Ovary (tissue), 10 donors: ENCODE measurements at places on chromosomes 2 and 18. TPM values are rescaled to one million over a fixed set of nuclear protein-coding genes. Genes with fewer than 3 reads are reported as not detected.

DNA sequence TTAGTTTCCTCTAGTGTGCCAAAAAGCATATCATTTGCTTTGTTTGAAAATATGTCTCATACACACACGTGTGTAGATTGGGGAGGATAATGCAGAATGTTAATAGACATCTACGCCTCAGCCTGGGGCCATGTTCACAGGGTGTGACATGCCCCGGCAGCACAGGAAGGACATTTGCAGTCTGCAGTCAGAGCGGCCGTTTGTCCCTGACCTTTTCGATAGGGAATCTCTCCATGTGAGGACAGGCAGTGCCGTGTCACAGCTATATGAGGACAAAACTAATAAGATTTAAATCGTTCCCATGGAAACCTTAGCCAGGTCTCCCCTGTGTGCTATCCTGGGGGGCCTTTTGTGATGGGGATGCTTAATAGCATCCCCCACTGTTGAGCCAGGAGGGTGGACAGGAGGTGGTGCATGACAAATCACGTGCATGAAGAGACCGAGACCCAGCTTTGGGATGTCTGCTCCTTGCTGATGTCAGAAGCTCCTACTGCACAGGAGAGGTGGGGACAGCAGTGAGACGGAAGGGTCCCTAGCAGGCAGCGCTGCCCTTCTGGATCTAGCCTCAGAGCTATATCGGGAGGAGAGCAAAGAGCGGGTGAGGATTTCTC lies 100.6 kb downstream of the RNF144A start:
- peak overlapping the region; percentile 77 for H3K27ac ChIP-seq
- H3K4me1 ChIP-seq, result peaks cover 17% of the 10 kb centered on the region
- no peaks in the 10 kb centered on the region for H3K27me3 ChIP-seq
- no peaks in the 10 kb centered on the region for H3K36me3 ChIP-seq

- DNase-seq, result no peak
- no peaks in the 10 kb centered on the region for H3K36me3 ChIP-seq
- H3K4me3 ChIP-seq, result no peak overlapping the region
- H3K27ac ChIP-seq, result no peak overlapping the region
These were observed 824.9 kb downstream of the GALR1 start for GRCh38 chr18:78074400-78075020.

GRCh38 chr18:26487437-26487836 lies 60.9 kb downstream of the KCTD1 start:
- no peaks in the 10 kb centered on the region for H3K4me1 ChIP-seq
- H3K27ac ChIP-seq, result no peak overlapping the region
- H3K36me3 ChIP-seq, result no peaks in the 10 kb centered on the region
- no peaks in the 10 kb centered on the region for H3K27me3 ChIP-seq
- DNase-seq, result no peak
- no peak overlapping the region for H3K4me3 ChIP-seq

GRCh38 chr2:111032721-111033429 lies 87.8 kb upstream of the BCL2L11 start:
- no peak overlapping the region for H3K4me3 ChIP-seq
- H3K36me3 ChIP-seq, result no peaks in the 10 kb centered on the region
- no peak for DNase-seq
- H3K27ac ChIP-seq, result no peak overlapping the region

GRCh38 chr2:19631871-19632270 lies 269.9 kb downstream of the TTC32 start:
- no peaks in the 10 kb centered on the region for H3K4me1 ChIP-seq
- DNase-seq, result no peak
- H3K27me3 ChIP-seq, result no peaks in the 10 kb centered on the region
- H3K4me3 ChIP-seq, result no peak overlapping the region
- H3K36me3 ChIP-seq, result no peaks in the 10 kb centered on the region

DNA sequence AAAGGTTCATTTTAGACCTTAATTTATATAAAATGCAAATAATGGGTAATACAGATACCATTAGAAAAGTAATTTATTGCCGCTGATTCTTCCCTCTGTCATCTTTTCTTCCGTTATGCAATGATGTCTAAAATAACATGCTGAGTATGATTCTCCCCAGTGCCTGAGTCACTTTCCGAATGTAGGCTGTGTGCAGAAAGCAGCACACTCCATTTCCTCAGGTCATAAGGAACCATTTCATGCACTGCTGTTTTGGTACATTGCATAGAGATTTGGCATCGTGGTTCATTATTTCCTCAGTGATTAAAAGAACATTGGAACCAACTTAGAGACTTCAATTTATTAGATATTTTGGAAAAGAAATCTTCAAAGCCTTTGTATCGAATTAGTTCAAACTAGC lies 173.5 kb downstream of the CDH2 start:
- H3K4me3 ChIP-seq, result no peak overlapping the region
- no peak overlapping the region for H3K27ac ChIP-seq
- H3K36me3 ChIP-seq, result no peaks in the 10 kb centered on the region

DNA sequence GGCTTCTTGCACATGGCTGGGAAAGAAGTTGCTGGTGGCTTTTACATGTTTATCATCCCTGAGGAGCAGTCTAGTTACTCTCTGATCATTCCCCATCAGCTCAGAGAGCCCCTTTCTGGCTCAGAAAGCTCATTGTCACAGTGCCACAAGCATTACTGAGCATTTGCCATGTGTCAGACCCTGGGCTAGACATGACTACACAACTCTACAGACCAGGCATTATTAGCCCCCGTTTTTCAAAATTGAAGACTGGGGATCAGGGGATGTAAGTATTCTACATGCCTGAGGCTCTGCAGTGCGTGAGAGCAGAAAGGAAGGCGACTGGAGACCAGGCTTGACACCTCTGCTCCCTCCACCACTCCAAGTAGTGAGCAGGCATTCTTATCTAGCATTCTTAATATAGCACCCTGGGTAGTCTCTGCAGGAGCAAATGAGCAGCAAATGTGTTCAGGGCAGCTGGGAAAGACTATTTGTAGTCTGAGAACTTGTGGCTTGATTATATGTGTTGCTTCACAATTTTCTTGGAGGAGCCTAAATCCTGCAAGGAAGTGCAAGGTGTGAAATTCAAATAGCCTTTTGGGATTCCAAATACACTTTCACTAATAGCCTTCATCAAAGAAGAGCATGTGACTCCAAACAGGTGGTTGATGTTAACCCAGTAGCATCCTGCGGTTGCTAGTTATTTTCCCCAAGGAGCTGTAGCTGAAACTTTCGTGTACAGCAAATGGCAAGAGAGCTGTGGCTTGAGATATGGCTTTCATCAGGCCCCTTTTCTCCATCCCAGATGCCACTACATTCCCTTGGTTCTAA lies 143.2 kb downstream of the DDX1 start:
- peaks cover 28% of the 10 kb centered on the region for H3K4me1 ChIP-seq
- H3K4me3 ChIP-seq, result no peak overlapping the region
- H3K36me3 ChIP-seq, result no peaks in the 10 kb centered on the region
- H3K27me3 ChIP-seq, result no peaks in the 10 kb centered on the region
- DNase-seq, result no peak

- peaks cover 5% of the 10 kb centered on the region for H3K4me1 ChIP-seq
- no peak overlapping the region for H3K4me3 ChIP-seq
- H3K27me3 ChIP-seq, result no peaks in the 10 kb centered on the region
- H3K36me3 ChIP-seq, result no peaks in the 10 kb centered on the region
- no peak overlapping the region for H3K27ac ChIP-seq
These were observed 69.6 kb downstream of the TRAPPC12 start for GRCh38 chr2:3449086-3449485.

GRCh38 chr2:229378386-229378785 lies 107.3 kb upstream of the PID1 start:
- H3K4me1 ChIP-seq, result no peaks in the 10 kb centered on the region
- no peak overlapping the region for H3K27ac ChIP-seq
- H3K4me3 ChIP-seq, result no peak overlapping the region

DNA sequence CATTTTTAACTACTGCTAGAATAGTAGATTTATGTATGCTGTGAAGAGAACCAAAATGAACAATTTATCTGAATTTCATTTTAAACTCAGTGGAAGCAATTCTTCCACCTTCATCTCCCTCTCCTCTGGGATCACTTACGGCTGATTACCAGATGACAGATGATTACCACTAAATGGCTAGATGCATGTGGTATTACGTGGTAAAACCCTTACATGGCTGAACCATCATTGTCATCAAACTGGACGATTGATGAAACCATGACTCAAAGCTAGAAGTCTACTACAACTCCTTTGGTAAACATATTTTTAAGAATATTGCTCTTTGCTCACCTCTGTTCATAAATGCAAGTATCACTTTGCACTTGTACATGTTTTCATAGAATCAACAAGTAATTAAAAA lies 48.5 kb upstream of the DOCK10 start:
- DNase-seq, result no peak
- H3K4me1 ChIP-seq, result no peaks in the 10 kb centered on the region
- H3K27me3 ChIP-seq, result no peaks in the 10 kb centered on the region
- H3K36me3 ChIP-seq, result no peaks in the 10 kb centered on the region

DNA sequence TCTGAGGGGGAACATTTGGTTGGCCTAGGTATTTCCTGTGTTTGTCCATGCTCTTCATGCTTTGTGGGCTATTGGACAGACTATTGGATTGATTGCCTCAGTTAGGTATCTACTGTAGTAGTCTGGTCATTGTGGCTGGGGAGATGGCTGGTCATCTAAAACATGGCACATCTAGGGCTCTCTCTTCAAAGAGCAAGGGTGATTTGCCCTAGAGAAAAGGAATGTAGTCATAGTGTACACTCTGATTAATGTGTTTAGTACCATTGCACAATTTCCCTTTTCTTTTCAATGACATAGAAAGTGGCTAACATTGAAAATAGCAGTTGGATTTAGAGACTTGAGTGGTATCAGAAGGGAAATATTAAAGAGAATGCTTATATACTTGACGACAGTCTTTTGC lies 114.3 kb downstream of the LCLAT1 start:
- no peaks in the 10 kb centered on the region for H3K27me3 ChIP-seq
- no peak overlapping the region for H3K27ac ChIP-seq
- DNase-seq, result no peak
- H3K4me3 ChIP-seq, result no peak overlapping the region
- H3K4me1 ChIP-seq, result peaks cover 3% of the 10 kb centered on the region

- no peaks in the 10 kb centered on the region for H3K27me3 ChIP-seq
- no peaks in the 10 kb centered on the region for H3K36me3 ChIP-seq
- no peak for DNase-seq
- no peak overlapping the region for H3K27ac ChIP-seq
- peaks cover 2% of the 10 kb centered on the region for H3K4me1 ChIP-seq
These were observed 1.2 kb downstream of the TXNL1 start for GRCh38 chr18:56637176-56637575.

DNA sequence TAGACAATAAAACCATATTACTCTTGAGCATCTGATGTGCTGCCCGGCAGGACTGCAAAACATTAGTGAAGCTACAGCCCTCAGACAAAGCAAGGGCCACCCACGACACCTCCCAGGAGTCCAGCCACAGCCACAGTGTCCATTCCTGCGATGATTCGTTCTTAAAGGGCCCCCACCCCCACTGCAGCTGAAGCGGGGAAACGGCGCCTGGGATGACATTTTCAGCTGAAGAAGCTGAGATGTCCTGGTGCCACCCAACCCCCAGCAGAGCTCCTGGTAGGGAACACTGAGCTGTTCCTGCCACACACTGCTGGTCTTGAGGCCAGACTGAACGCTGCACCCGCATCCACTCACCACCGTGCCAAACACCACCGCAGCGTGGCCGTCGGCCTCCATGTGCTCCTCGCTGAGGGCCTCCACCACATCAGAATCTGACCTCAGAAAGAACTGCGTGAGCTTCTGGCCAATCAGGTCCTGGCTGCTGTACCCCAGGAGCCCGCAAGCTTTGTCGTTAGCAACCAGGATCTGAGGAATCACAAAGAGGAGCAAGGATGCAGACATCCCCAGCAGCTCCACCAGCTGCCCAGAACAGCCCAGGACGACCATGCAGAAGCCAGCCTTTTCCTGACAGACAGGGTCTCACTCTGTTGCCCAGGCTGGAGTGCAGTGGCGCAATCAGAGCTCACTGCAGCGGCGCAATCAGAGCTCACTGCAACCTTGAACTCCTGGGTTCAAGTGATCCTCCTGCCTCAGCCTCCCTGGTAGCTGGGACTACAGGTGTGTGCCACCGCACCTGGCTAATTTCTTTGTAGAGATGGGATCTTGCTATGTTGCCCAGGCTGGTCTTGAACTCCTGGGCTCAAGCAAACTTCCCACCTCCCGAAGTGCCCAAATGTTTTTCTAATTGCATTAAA lies 9.5 kb downstream of the PASK start:
- DNase-seq, result no peak
- H3K4me1 ChIP-seq, result no peaks in the 10 kb centered on the region
- H3K27me3 ChIP-seq, result no peaks in the 10 kb centered on the region
- H3K36me3 ChIP-seq, result no peaks in the 10 kb centered on the region
- no peak overlapping the region for H3K4me3 ChIP-seq

DNA sequence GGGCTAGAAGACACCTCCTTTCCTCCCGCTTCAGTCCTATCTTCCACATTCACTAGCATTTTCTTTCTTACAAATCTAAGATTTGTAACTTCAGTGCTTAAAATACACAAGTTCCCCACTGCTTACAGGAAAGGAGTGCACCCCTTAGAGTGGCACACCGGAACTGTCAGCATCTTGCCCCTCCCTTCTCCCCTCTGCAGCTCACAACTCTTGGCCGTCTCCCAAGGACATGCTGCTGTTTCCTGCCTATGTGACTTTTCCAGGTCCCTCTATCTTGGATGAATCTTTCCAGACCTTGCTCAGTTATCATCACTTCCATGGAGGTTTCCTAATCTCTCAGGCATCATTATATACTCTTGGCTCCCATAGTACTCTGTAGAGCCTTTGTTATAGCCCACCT lies 334.8 kb downstream of the CELF4 start:
- no peaks in the 10 kb centered on the region for H3K27me3 ChIP-seq
- no peak for DNase-seq
- no peaks in the 10 kb centered on the region for H3K36me3 ChIP-seq
- no peak overlapping the region for H3K27ac ChIP-seq
- H3K4me3 ChIP-seq, result no peak overlapping the region
- no peaks in the 10 kb centered on the region for H3K4me1 ChIP-seq

The WDR12 gene
- total RNA-seq, result 29.2 TPM

The PLA2R1 gene
- total RNA-seq, result 31.0 TPM

The ZNG1B gene
- total RNA-seq, result 30.0 TPM

The CEP76 gene
- total RNA-seq, result 4.8 TPM

The TXNDC2 gene
- total RNA-seq, result 0.15 TPM
